ENCODE measurements at places on chromosomes 3 and 15.

DNA sequence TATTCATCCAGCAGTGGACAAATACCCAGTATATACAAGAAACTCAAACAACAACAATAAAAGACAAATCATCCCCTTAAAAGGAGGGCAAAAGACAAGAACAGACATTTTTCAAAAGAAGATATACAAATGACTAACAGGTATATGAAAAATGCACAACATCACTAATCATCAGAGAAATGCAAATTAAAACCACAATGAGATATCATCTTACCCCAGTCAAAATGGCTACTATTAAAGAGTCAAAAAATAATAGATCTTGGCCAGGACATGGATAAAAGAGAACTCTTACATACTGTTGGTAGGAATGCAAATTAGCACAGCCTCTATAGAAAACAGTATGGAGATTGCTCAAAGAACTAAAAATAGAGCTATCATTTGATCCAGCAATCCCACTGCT is 16.9 kb downstream of the DHX36 start:
- no peak for DNase-seq

DNA sequence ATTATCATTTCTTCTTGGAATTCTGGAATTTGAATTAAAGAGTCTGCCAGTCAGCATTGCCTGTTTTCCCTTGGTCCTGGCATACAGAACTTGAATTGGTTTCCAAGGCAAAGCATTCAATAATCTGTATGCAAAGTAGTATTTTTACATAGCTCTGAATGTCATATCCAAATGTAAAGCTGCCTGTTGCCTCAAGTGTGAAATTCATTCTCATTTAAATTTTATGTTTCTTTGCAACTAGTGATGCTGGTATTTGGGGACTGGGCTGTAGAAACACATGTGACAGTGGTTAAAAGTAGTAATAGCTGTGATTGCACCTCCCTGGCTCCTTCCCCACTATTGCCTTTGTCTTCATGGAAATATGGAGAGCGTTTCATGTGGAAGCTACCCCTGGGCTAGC is 743.9 kb upstream of the GOLIM4 start:
- DNase-seq: no peak

DNA sequence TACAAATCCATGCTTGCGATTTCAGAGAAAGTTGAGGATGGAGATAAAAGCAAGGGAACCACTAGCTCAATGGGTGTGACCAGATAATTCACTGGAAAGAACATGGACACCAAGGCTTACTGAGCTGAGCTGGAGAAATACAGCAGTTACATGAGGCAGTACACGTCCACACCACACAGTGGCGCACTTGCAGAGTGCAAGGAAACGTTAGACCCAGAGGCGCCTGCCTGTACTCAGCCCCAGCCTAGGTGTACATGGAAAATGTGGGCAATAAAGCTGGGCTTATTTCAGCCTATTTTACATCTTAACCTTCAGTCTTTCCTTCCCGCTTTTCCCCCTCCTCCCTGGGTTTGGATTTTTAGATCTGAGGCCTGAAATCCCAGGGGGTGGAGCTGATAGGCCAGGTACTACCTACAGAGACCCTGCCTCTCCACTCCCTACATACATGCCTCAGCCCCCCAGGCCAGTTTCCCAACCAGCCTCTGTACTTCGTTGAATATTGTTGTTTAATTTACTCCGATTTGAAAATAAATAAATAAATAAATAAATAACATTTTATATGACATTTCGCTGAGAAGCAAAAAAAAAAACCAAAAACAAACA is 60.1 kb downstream of the PCOLCE2 start:
- DNase-seq: peak; percentile 83

DNA sequence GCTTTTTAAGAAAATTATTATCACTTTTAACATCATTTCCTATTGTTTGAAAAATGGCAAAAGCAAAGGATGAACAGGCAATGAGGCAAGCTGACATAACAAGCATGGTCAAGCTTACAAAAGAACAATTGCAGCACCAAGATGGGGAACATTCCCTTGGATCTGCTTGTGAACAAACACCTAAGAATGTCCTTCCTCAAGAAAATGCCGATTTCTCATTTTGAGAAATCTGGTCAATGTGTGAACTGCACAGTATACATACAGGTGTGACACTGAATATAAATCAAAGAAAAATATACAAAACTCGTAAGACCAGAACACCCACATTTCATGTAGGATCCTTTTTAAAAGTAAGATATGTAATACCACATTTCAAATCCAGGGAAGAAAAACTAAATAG is 58.9 kb downstream of the LRRFIP2 start:
- no peak for DNase-seq

- no peak for DNase-seq
Observed at GRCh38 chr3:117666812-117667211, 957.2 kb downstream of the TUSC7 start.
